ENCODE measurements at places on chromosomes 12 and 14. TPM values are rescaled to one million over a fixed set of nuclear protein-coding genes. Genes with fewer than 3 reads are reported as not detected.

GRCh38 chr12:43861015-43861839 is 25.3 kb downstream of the TMEM117 start:
- no peak for DNase-seq
- no peaks in the 10 kb centered on the region for H3K27me3 ChIP-seq
- H3K36me3 ChIP-seq, result no peaks in the 10 kb centered on the region

PEX5 gene
- 42.2 TPM for total RNA-seq

GPRC5A gene
- not detected for total RNA-seq

GRCh38 chr12:93894391-93895088 is 217.4 kb downstream of the CRADD start:
- H3K27ac ChIP-seq, result no peak overlapping the region
- peaks cover 14% of the 10 kb centered on the region for H3K4me1 ChIP-seq
- H3K36me3 ChIP-seq, result no peaks in the 10 kb centered on the region
- no peaks in the 10 kb centered on the region for H3K27me3 ChIP-seq
- no peak overlapping the region for H3K4me3 ChIP-seq

DNA sequence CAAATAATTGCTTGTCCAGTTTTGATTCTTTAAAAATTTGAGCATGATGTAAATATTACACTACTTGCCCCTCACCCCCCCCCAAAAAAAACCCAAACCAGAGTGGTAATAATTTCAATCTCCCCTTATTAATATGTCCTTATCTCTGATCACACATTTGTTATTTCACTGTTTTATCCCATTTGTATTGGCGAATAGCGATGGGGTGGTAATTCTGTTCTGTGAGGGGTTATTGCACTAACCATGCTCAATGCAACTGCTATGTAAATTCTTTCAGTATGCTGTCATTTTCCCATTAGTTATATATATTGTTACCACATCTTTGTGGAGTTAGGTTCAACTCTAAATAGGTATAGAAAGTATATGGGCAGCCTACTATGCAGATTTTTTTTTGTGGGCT is 1.1 kb downstream of the RIMKLB start:
- no peaks in the 10 kb centered on the region for H3K36me3 ChIP-seq
- H3K4me3 ChIP-seq, result peak overlapping the region; percentile 88
- no peak for DNase-seq
- peaks cover 39% of the 10 kb centered on the region for H3K4me1 ChIP-seq
- no peaks in the 10 kb centered on the region for H3K27me3 ChIP-seq
- H3K27ac ChIP-seq, result peak overlapping the region; percentile 51

DNA sequence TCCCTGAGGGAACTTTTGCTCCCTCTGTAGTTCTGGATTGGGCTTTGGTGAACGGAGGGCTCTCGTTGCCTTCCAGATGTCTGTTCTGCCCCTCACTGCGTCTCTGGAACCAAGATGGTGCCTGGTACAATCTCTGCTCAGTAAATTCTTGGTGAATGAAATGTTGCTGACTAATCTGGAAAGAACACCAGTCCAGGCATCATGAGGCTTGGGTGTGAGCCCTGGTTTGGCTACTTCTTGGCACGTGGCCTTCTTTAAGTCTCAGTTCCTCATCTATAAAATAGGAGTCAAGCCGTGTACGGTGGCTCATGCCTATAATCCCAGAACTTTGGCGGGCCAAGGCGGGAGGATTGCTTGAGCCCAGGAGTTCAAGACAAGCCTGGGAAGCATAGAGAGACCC is 4.3 kb downstream of the HHIPL1 start:
- H3K36me3 ChIP-seq, result no peaks in the 10 kb centered on the region
- H3K4me3 ChIP-seq, result no peak overlapping the region
- no peak overlapping the region for H3K27ac ChIP-seq
- peaks cover under 1% of the 10 kb centered on the region for H3K4me1 ChIP-seq
- no peak for DNase-seq
- peaks cover under 1% of the 10 kb centered on the region for H3K27me3 ChIP-seq

GRCh38 chr12:69779928-69780327 is 41.3 kb downstream of the RAB3IP start:
- peaks cover 33% of the 10 kb centered on the region for H3K36me3 ChIP-seq
- H3K27ac ChIP-seq, result no peak overlapping the region
- peaks cover 8% of the 10 kb centered on the region for H3K4me1 ChIP-seq
- peak; percentile 44 for DNase-seq
- H3K27me3 ChIP-seq, result no peaks in the 10 kb centered on the region

GRCh38 chr14:105487986-105488777 is 1.5 kb downstream of the CRIP1 start:
- H3K4me1 ChIP-seq, result peaks cover 16% of the 10 kb centered on the region
- DNase-seq, result no peak
- H3K27ac ChIP-seq, result no peak overlapping the region
- H3K27me3 ChIP-seq, result peaks cover 50% of the 10 kb centered on the region
- peak overlapping the region; percentile 59 for H3K4me3 ChIP-seq

GRCh38 chr14:33120966-33121365 is 182.3 kb downstream of the NPAS3 start:
- no peak overlapping the region for H3K4me3 ChIP-seq
- no peaks in the 10 kb centered on the region for H3K36me3 ChIP-seq
- DNase-seq, result no peak
- peaks cover 18% of the 10 kb centered on the region for H3K4me1 ChIP-seq
- H3K27me3 ChIP-seq, result no peaks in the 10 kb centered on the region

DNA sequence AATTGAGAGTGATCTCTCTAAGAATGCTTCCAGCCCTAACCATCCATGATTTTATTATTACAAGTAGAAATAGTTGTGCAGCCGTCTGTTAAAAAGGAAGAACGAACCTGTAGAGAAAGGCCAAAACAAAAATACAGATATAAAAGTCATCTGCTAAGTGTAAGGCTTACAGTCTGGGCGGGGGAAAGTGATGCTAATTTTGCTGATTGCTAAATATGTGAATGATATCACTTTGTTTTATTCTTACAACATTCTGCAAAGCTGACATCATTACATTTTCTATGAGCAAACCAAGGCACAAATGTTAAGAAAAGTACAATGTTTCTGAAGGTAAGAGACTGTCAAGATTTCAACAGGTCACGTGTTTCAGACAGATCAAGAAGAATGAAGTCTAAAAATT is 101.5 kb upstream of the RAP1B start:
- no peaks in the 10 kb centered on the region for H3K4me1 ChIP-seq
- H3K4me3 ChIP-seq, result no peak overlapping the region

DNA sequence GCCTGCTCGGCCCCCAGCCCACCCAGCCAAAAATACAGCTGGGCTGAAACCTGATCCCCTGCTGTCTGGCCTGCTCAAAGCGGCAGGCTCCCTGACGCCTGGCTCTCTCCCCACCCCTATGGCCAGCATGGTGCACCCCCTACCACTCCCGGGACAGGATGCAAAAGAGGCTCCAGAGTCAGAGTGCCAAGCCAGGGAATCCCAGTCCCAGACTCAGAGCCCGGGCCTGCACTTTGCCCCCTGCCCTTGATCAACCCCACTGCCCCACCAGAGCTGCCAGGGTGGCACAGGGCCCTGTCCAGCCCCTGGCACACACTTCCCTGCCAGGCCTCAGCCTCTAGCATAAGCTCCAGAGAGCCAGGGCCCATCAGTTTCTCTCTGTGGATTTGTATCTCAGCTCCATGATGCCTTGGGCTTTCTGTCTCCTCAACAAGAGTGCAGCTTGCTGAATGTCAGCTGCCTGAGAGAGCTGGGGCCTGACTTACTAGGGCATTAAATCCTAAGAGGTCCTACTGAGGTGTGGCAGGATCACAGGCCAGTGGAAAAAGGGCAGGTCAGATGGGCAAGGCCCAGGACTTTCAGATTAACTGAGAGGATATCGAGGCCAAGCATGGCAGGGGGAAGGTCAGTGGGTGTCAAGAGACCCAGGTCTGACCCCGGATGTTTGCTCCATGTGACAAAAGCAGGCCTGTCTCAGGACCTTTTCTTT is 13.9 kb downstream of the ACVRL1 start:
- peaks cover 18% of the 10 kb centered on the region for H3K4me1 ChIP-seq
- H3K27ac ChIP-seq, result no peak overlapping the region
- peaks cover 3% of the 10 kb centered on the region for H3K27me3 ChIP-seq
- no peak for DNase-seq

Data from neural crest cell (in vitro differentiated cells).